ENCODE measurements at places on chromosomes 12 and 14. TPM values are rescaled to one million over a fixed set of nuclear protein-coding genes. Genes with fewer than 3 reads are reported as not detected.

GRCh38 chr14:103530390-103530789 is 1.4 kb downstream of the TRMT61A start:
- DNase-seq, result no peak

DNA sequence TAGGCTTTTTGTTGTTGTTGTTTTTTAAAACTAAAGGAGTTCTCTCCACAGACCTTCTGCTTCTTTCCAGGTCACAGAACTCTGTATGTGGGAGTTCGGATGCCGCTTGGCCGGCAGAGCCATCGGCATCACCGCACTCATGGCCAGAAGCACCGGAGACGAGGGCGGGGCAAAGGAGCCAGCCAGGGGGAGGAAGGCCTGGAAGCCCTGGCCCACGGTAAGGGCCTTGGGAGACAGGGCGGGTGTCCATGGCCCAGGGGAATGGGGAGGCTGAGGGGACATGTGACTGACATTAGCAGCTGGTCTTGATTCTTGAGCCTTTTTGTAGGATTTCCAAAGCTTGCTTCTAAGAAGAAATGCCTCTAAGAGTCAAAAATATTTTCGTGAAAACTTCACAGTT is 26.2 kb downstream of the SLC4A8 start:
- DNase-seq, result no peak

DNA sequence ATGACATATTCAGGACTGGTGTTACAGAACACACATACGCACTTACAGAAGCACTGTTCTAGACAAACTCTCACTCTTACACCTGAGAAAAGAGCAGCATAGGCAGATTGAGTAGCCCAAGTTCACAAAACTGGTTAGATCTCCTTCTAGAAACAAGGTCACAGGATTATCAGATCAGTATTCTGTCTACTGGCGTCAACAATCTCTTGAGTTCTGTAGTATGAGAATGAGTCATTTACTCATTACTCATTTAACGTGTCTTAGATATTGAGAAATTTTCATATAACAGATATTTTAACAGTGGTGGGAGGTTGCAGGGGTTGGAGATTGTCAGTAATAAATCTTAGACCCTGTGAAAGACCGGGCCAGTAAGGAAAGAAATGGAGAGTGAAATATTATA is 2.8 kb upstream of the TSPAN8 start:
- no peak for DNase-seq

DNA sequence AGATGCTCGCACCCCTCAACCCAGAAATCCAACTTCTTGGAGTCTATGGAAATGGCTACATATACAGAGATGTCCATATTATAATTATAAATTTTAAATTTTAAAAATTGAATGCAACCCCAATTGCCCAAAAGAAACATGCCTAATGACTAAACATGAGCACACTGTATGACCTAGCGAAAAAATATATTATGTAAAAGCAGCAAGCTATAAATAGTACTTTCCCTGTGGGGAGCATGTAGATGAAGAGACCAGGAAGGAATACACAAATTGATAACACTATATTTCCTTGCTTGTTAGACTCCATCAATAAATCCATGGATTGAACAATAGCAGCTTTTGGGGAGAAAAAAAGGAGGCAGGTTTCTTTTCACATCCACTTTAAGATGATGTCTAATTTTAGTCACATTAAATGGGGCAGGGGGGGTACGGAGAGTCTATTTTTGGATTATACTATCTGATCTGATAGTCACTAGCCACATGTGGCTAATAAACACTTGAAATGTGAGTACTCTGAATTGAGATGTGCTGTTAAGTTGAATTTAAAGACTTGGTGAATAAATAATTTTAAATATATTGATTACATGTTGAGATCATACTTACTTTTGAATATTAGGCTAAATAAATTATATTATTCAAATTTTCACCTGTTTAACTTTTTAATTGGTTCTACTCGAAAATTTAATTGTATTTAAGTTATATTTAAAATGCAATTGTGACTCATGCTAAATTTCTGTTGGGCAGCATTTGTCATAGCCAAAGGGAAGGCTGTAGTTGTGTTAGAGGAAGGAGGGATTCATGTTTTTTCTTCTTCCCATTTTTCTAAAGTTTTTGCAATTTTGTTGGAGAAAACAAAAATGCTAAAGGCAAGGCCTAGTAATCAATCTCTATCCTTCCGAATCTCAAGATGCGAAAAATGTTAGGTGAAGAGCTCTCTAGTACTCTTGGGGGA is 17.5 kb downstream of the MAX start:
- DNase-seq, result no peak

Gene RAD51AP1
- 28.2 TPM for total RNA-seq

Gene NEUROD4
- not detected for total RNA-seq

Gene CMKLR1
- total RNA-seq, result 0.15 TPM
